AG09319 (cell line): ENCODE measurements at places on chromosomes 2 and 18.

DNA sequence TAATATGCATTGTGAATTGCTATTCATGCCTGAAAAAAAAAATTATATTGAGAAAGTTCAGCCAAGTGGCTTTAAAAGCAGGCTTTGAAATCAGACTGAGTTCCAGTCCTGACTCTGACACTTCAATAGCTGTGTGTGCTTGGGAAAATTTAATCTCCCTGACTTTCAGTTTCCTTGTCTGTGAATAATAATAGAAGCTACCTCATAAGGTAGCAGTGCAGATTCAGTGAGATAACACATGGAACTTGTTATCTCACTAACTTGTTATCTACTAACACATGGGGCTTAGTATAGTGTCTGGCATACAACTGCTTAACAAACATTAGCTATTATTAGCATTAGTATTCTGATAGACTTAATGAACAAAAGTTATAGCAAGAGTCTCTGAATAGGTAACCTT is 14.9 kb downstream of the ALS2 start:
- no peak for DNase-seq

DNA sequence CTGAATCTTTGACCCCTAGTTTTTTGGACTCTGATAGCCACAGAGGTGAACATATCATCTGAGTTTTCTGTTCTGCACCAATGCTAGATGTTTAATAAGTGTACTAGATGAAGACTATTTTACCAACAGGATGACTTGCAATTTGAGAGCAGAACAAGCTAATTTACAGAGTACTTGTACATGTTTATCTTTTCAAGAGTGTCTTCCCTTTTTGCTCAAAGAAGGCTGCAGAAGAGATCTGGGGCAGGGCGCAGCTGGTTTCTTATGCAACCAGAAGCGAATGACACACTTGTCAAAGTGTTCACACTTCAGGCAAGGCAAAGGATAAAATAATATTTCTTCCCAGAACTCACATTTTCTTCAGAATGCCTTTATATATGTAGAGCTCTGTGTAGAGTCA is 86.0 kb downstream of the VWA3B start:
- no peak for DNase-seq

DNA sequence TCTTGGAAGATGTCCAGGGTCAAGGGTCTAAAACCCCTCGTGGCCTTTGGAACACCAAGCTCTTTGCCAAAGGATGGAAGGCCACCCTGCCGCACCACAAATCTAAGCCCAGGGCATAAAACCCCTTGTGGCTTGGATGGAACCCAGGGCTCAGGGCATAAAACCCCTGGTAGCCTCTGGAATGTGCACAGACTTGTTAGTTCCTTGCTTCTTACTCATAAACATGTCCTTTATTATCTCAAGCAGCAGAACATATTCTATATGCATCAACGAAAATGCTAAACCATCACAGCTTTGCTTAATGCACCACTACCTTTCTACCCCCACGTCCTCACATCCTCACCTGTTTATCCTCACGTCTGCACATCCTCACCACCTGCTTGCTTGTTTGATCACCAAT is 998.0 kb downstream of the DSC3 start:
- no peak for DNase-seq

GRCh38 chr2:47414682-47415458 is 11.9 kb downstream of the MSH2 start:
- DNase-seq = no peak

DNA sequence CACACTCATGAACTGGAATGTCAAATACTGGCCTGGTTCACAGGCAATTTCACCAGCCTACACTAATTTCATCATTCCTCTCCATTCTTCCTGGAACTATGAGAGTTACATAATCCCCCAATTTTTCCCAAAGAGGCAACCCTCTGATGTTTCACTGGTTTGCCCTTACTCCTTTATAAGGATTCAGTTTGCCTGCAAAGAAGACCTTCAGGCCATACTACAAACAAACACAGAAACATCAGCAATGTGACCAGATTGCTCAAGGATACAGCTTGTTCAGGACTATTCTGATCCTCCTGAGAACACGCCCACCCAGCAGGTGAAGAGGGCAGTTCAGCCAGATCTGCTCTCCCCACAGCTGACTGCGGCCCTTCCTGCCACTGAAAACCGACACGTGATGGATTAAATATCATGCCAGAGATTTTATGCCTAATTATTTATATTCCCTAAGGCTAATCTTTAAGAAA is 215.5 kb downstream of the ETAA1 start:
- no peak for DNase-seq

DNA sequence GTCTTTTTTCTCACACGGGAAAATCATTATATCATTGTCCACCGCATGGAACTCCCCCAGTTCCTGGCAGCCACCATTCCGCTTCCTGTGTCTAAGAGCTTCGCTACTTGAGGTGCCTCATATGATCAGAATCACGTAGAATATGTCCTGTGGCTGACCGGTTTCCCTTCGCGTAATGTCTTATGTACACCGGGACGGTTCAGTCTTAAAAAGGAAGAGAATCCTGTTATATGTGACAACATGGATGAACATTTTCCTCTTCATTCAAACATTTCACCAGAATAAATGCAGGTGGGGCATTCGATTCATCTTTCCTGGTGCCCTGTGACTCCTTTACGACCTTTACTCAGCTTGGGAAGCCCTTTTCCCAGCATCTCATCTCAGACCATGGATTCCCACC is 131.7 kb upstream of the TWIST2 start:
- no peak for DNase-seq

GRCh38 chr2:95026471-95027368 is 1.2 kb downstream of the MAL start:
- DNase-seq = no peak

GRCh38 chr2:18232731-18233438 is 327.6 kb downstream of the RDH14 start:
- no peak for DNase-seq

GRCh38 chr2:64595397-64596176 is 58.1 kb downstream of the SERTAD2 start:
- DNase-seq = no peak

DNA sequence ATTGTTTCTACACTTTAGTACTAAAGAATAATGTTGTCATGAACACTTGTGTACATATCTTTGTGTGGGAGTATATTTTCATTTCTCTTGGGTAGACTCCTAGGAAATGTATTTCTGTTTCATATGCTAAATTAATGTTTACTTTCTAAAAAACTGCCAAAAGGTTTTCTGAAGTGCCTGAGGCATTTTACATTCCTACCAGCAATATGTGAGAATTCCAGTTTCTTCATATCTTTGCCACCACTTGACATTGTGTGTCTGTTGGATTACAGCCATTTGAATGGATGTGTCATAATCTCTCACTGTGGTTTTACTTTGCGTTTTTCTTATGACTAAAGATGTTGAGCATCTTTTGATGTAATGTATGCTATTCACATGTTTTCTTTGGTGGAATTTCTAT is 428.2 kb upstream of the KCNH7 start:
- peak; percentile 64 for DNase-seq

DNA sequence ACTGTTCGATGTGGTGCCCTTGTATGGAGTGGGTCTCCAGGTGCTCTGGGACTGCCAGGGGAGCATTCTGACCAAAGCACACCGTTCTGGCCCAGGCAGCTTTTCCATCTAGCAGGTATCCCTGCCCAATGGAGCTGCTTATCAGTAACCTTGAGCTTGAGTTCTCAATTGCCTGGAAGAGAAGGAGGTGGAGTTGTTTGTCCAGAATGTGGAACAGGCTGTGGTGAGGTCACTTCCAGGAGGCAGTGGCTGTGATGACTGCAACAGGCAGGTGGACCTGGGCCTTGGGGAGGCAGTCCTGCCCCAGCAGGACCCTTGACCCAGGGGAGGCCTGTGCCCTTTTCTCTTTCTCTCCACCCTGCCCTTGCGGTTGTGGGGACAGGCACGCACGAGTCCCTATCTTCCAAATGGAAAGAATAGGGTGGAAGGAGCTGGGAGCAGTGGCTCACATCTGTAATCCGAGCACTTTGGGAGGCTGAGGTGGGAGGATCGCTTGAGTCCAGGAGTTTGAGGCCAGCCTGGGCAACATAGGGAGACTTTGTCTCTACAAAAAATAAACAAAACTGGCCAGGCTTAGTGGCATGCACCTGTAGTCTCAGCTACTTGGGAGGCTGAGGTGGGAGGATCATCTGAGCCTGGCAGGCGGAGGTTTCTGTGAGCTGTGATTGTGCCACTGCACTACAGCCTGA is 66.2 kb upstream of the MCFD2 start:
- DNase-seq = no peak

DNA sequence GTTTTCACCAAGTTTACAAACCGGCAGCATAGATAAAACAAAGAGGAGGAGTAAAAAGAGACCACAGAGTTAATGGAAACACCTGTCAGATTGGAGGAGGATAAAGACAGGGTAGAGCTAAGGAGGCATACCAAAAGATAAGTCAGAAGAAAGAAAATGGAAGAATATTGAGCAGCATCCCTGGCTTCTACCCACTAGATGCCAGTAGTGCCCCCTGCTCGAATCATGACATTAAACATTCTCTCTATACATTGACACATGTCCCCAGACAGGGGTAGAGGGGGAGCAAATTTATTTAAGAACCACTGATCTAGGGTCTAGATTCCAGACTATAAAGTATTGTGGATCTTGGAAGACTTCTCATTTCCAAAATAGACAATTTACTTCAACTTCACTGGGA is 159.8 kb upstream of the ETAA1 start:
- DNase-seq = no peak

DNA sequence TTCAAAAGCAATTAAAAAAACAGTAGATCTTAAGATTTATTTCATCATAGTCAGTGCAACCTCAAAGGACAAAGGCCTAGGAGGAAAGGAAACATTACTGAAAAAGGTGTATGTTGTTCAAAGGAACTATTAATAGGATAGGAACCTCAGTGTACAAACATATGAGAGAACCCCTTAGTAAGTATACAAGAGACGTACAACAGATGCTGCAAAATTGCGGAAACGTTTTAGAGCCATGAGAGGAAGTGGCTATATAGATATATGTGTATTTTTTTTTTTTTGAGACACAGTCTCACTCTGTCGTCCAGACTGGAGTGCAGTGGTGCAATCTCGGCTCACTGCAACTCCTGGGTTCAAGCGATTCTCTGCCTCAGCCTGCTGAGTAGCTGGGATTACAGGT is 22.2 kb downstream of the PIK3C3 start:
- DNase-seq = no peak

DNA sequence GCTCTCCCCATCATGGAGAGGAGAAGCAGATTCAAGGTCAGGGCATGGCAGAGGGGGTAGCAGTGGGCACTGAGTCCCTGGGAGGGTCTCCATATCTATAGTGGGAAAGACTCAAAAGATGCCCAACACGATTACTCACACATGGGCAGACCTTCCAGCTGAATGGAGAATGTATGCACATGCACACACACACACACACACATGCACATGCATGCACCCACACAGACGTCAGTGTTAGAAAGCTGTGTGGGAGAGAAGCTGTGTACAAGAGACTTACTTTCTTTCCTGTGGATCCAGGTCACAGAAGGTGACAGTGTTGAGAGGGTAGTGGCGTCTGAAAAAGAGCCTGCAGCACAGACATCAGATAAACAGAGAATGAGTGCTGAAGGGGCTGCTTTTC is 194.5 kb downstream of the TNS1 start:
- no peak for DNase-seq

GRCh38 chr2:172693037-172693436 is 42.6 kb upstream of the RAPGEF4 start:
- peak; percentile 94 for DNase-seq

DNA sequence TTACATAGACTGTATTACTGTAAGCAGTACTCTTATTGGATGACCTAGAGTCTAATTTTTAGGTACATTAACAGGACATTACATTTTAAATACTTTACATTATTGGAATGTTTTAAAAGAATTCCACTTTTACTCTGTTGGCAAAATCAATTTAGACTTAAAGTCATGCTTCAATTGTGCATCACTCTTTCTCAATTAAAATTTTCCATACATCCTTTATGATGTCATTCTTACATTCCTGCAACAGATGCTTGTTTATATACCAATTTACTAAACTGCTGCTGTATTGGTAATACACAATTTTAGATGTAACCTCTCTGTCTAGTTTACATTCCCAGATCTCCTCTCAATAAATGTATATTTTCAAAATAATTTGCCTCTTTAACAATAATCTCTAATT is 440.1 kb downstream of the ZEB2 start:
- DNase-seq = no peak

GRCh38 chr18:12766986-12767433 is 64.2 kb downstream of the PSMG2 start:
- no peak for DNase-seq

GRCh38 chr2:27379836-27380625 is 503 bp downstream of the ZNF513 start:
- no peak for DNase-seq

GRCh38 chr2:241177526-241178334 is 10.7 kb upstream of the ANO7 start:
- no peak for DNase-seq

- no peak for DNase-seq
These were observed 84.5 kb downstream of the PDK1 start for GRCh38 chr2:172640389-172640788.

- no peak for DNase-seq
These were observed 89.5 kb downstream of the SMAD7 start for GRCh38 chr18:48861181-48861708.

DNA sequence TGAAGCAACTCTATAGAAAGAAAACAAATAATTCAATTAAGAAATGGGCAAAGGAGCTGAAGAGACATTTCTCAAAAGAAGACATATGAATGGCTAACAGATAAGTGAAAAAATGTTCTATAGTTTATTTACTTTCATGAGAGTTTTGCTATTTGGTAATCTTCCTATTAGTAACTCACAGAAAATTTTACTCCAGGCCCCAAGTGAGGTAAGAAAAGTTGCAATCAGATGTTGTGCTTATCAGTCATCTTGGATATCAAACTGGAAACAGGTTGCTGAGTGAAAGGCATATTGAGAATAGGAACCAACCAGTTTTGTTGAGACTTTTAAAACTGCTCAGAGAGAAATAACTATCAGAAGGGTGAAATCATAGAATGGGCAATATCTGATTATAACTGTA is 1179.0 kb upstream of the ACVR2A start:
- no peak for DNase-seq

DNA sequence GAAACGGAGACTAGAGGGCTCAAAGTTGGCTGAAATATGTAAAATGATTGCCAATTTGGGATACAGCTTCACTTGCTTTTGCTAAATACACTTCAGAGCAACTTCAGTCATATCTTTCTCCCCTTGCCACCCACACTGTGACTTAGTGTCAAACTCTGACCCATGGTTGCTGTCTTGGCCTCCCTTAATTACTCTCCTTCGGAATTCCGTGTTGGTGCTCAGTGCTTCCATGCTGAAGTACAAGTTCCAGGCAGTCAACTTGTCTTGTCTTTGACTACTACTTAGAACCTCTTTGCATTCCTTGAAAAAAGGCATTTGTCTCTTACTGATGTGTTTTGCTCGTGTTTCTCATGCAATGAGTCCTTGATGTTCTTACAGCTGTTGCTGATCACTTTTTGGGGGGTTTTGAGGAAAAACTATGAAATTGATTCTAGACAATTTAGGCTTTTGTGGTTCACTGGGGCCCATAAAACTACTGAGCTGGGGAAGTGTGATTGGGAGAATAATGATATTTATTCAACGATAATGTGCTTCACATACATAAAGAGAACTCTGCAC is 146.0 kb downstream of the UBE2E3 start:
- no peak for DNase-seq

GRCh38 chr18:2857491-2858131 is 10.8 kb downstream of the EMILIN2 start:
- DNase-seq = peak; percentile 96

- no peak for DNase-seq
These were observed 347.2 kb upstream of the TNP1 start for GRCh38 chr2:217206907-217207698.
